ENCODE measurements at places on chromosomes 4 and X.

DNA sequence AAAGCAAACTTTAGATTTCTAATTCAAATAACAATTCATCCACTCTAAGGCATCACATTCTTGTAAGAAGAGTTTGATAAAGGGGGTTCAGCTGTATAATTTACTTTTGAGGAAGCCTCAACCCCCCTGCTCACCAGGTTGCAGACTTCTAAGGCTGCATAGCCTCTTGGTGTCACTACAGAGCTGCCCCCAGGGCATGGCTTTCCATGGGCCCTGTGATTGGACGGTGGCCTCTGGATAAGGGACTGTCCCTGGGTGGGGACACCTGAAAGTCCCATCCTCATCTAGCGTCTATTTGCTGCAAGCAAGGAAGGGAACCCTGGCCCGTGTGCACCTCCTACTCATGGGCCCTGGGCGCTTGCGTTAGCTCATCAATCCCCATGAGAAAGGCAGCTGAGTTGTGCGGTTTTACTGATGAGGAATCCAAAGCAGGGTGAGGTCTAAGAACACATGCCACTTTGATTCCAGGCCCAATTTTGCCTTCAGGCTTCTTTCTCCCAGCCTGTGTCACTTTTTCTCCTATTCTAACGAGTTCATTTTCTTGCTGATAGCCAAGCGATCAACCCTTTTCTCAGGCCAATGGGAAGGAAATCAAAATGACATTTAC is 51.8 kb downstream of the SCML1 start:
- no peak for DNase-seq

DNA sequence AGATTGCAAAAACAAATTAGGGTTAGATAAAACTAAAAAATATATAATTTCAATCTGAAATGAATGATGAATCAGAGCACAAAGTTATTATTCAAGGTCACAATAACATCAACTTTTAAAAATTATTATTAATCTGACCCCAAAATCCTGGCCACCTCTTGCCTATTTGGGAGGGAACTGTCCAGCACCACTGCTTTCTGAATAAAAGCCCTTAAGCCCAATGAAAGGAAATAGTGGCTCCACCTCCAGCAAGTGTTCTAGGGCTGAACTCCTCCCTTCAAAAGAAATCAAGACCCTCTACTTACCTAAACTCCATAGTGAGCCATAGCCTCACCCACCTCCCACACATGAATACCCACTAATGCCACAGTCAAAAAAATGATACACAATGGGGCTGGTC is 208.2 kb downstream of the PARM1 start:
- no peak for DNase-seq

- DNase-seq = no peak
Measured at GRCh38 chrX:17030580-17031270, 84.3 kb downstream of the REPS2 start.

DNA sequence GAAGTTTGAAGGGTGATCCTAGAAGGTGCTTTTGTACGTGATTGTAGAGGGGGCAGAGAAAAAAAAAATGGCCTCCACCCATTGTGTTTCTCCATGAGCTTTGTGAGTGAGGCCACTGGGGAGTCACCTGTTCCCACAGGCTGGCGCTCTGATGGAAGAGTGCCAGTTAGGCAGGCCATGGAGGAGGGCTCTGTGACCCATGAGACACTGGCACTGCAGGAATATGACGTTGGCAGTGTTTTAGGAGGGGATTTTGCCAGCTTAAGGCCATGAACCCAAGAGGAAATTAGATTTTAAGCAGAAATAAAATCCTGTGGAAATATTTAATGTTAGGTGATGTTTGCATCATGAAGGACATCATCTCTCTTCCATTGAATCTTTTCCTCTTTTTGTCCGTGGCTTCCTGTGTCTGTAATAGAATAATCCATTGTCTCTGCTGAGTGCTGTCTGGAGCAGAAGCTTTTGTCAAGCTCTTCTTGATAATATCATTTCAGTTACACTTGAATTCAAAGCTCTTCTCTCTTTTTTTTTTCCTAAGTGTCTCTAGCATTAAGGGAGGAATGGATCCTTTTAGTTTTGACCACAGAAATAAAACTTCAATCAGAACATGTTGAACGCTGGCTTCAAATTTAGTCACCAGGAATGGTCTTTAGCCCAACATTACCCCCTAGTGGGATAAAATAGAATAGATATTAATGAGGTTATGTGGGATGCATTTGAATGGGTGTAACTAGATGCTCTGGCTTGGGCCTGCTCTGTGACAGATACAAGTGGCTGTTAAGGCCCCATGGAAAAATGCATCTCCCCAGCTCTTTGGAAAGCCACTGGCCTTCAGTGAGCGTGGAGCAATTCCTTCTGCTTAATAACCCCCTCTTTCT is 41.0 kb upstream of the UCP1 start:
- DNase-seq = no peak

- DNase-seq = peak; percentile 11
Measured at GRCh38 chr4:26319949-26320537, 771 bp upstream of the RBPJ start.

DNA sequence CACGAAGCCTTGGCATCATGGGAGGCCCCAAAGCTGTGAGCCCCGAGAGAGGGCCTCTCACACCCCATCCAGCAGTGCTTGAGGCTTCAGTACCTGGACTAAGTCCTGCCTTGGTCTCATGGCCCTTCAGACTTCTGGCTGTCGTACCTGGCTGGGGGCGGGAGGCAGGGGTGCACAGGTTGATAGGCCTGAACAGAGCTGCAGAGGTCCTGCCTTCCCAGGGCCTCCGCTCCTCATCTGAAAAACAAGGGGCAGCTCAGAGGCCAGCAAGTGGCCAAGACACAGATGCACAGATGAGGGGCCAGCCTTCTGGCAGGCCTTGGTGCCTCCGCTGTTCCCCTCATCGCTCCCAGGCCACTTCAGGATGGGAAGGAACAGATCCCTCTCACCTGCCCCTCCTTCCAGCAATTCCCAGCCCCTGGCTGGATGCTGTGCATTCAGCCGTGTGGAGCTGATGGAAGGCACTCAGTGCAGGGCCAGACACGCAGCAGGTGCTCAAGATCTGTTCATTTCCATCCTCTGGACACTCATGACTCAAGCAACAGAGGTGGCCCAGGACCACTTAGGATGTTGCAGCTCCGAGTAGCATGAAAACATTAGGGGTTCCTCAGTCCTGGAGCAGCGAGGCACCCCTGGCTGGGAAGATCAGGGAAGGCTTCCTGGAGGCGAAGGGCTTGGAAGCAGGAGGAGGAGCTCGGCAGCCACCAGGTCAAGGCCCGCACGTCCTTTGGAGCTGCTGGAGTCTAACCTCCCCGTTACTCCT is 1.4 kb downstream of the ZNF185 start:
- no peak for DNase-seq

DNA sequence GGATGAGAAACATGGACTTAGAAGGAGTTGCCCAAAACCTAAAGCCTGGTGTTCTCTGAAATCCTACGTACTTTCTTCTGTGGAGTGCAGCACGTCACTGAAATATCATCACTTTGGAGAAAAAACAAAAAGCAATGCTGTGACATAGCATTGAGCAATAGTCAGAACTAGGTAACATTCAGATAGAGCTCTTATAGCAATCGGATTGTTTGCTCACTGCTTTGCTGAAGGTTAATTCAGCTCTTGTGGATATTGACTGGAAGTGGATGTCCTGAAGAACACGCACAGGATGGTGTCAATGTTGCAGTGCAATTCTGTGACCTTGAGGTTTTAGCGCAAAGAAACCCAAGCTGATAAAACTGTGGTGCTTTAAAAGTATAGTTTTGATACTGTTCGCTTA is 114.2 kb upstream of the GRXCR1 start:
- DNase-seq = no peak

GRCh38 chrX:46938589-46938988 is 26.4 kb downstream of the JADE3 start:
- no peak for DNase-seq

- peak; percentile 47 for DNase-seq
Measured at GRCh38 chr4:1746265-1746691, 25.0 kb downstream of the TACC3 start.

DNA sequence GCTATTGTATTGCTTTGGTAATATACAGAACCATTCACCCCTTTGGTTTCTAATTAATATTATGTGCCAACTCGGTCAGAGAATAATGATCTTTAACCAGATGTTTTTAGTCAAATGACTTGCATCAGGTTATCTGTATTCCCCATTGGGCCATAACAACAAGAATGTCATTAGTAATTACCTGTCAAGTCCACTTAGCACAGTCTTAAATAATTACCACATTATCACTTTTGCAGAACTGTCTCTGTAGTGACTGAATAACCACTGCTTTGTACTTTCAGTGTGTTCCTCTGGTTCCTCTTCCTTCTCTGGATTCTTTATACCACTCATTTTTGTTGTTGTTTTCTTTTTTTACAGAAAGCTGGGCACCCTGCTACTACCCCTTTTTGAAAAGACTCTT is 257.7 kb upstream of the SPOCK3 start:
- DNase-seq = no peak

DNA sequence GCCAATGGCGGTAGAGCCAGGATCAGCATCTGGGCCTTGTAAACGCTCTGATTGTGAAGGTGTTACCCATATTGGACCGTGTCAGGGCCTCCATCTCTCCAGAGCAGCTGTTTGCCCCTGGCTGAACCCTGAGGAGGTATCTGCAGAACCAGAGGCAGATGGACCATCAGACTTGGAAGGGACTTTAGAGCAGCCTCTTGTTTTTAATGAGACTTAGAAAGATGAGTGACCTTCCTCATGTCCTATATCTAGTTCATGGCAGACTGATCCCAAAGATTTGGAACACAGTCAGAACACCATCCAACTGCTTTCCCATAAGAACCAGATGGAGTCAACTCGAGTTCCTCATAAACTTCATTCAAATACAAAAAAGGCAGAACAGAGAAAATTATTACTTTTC is 135.1 kb upstream of the MSX1 start:
- no peak for DNase-seq

- no peak for DNase-seq
Measured at GRCh38 chrX:140504371-140505324, at the start of gene SOX3. SOX3 (minus strand) TSS chrX:140505069; CDS start chrX:140505060, 9 bp downstream.

- no peak for DNase-seq
Measured at GRCh38 chr4:169272265-169272886, 1.6 kb upstream of the SH3RF1 start.

DNA sequence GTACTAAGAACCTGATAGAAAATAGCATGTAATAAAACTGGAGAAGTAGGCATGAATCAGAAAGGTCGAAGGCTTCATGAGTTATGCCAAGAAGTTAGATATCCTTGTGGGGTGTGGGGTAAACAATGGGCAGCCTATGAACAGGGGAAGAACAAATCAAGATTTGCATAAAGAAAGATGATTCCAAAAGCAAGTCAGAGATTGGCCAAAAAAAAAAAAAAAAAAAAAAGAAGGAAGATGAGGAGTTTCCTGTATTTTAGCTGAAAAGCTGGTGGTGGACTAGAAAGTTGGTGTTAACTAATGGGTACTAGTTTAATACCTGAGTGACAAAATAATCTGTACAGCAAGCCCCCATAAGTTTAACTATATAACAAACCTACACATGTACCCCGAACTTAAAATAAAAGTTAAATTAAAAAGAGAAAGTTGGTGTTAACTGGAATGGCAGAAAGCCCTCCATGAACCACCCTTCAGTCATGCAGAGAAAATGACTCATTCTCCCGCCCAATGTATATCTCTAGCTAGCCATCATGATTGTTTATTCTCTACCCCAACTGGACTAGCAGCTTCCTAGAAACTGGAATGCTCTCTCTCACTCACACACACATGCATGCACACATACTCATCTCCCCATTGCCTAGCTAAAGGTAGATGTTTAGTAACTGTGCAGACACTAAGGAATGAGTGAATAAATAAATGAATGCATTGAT is 41.7 kb downstream of the ATP11C start:
- no peak for DNase-seq

DNA sequence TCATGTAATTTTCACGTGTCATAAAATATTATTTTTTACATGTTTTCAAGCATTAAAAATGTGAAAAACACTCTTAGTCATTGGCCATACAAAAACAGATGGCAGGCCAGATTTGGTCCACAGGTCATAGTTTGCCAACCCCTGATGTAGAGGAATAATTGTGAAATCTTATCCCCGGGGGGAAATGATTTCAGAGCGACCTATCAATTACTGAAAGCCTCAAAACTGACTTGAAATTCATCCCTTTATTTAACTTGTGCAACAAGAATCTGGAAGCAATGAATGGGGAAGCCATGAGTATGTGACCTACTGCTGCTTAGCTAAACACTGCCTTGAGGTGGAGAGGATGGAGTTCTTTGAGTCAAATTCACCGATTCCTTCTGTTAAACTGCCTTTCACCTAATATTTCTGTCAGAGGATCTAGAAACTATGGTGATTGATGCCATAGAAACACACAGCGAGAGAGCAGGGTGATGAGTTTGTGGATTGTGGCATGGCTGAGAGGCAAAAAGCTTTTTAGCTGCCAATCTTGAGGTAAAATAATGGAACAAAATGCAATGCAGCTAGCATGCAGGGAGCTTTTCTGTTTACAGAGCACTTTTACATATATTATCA is 30.3 kb upstream of the BRS3 start:
- no peak for DNase-seq

- DNase-seq = no peak
Measured at GRCh38 chrX:94743478-94743877, 1069.5 kb downstream of the FAM133A start.

DNA sequence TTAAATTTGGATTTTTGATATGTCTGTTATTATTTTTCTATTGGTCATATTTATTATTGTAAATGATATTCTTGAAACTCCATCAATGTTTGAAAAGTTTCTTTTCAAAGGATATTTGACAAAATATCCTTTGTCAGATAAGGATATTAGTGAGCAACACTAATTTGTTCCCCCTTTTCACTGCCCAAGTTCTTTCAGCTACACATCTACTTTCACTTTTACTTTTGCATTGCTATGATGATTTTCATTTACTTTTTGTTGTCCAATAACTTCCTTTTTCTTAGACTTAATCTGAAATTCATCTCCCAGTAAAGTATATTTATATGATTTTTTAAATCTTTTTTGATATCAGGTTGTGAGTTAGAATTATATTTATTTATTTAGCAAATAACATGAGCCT is 542.3 kb upstream of the ADGRL3 start:
- DNase-seq = no peak

DNA sequence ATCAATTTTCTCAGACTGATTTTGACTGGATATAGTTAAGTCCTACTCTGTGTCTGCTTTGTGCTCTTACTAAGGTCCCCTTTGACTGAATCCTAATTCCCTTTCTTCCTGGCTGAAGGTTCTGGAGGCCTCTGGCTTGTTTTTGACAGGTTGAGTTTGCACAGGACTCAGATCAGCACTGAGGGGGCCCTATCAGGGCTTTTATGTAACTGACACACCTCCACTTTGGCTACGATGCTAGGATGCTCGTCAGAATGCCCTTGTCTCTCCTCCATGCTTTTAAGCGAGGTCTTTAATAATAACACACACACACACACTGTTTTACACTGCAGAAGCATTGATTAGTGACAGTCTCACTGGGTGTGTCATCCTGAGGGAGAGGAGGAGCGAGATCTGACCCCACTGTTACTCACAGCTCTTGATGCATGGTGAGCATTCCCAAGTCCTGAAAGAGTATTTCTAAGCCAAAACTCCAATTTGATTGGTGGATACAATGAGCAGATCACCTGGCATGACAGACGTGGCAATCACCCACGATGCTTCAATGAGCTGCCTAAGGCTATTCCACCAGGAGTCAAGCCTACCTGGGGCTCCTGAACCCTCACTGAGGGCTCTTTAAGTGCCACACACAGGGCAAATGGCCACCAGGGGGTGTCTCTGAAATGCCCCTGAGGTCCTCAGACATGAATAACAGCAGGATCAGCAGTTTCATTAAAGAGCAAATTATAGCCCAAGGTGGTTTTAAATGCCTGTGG is 130.4 kb upstream of the CPEB2 start:
- no peak for DNase-seq

Measured in stimulated activated CD8-positive, alpha-beta memory T cell treated with anti-CD3 and anti-CD28 coated beads, Interleukin-2, amount 100 ng/mL, for 1 hour (primary cell).